ENCODE measurements at places on chromosomes 4 and X.
A peak's percentile ranks its signal among the peaks of the same experiment; 100 is the strongest.

DNA sequence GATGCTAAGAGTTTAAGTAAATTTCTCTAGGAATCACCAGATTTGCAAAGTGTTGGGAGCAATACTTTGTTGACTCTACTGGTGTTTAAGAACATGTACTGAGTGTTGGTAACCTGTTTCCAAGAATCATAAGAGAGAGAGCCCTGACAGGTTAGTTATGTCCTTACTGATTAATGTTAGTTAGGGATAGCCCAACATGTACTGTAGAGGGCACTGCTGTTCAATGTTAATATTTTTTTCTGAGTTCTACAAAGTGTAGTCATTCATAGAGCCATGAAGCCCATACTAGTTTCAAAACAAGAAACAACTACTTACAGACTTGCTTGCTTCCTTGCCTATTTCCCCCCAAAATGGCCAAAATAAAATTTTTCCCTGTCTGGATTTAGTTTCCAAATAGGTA is 11.9 kb downstream of the TMPRSS11D start:
- no peak for DNase-seq

DNA sequence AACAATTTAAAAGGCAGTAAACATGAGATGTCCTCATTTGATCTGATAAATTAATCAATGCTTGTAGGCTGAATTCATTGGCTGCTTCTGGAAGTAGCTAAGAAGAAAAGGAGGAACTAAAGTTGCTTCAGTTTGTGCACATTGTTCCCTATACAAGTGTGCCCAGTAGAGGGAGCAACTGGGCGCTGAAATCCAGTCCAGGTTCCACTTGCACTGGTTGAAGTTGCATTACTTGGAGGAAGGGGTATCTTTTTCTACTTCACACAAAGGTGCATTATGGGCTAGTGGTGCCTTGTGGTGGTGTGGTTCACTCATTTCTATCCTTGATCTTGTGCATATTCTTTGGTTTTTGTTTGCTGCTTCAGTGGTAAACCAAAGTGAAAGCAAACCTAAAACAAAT is 67.9 kb upstream of the SOX3 start:
- DNase-seq, result peak; percentile 14

GRCh38 chrX:44105228-44105913 is 132.2 kb upstream of the NDP start:
- no peak for DNase-seq

DNA sequence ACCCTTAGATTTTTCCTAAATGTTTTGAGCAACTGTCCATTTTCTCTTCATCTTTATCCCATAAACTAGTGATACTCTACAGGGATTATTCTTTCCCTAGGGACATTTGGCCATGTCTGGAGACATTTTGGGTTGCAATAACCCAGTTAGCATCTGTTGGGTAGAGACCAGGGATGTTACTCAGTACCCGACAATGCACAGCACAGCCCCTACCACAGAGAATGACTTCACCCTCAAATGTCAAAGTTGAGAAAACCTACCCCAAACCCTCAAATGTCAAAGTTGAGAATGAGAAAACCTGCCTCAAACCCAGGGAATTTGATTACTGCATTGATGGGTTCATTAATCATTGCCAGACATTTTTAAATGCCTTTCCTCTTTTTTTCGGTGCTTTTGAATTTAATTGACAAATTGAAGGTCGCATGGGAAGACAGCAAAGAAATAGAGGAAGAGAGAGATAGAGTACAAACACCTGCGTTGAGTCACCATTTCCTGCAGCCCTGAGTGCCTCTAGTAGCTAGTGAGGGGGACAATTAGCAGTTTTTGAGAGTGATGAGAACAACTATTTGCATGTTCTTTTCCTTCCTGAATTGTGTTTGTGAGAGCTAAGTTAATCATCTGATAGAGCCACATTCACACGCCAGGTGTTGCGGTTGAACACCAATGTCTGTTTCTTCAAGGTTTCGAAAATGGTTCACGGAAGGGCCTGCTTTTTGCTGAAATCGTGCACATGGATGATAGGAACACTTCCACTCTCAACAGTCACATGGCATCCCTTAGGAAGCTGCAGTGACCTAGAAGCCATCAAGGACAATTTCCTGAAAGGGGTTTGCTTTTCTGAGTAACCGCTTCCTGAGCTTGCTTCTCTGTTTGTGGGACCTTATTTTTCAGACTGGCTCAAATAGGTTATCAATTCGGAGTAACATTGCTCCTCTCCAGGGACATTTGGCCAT is 203.9 kb upstream of the VCX3A start:
- DNase-seq, result no peak
